ENCODE measurements at places on chromosomes 6 and 20.

GRCh38 chr6:154123155-154123956 is 84.3 kb downstream of the OPRM1 start:
- DNase-seq: peak; percentile 89

DNA sequence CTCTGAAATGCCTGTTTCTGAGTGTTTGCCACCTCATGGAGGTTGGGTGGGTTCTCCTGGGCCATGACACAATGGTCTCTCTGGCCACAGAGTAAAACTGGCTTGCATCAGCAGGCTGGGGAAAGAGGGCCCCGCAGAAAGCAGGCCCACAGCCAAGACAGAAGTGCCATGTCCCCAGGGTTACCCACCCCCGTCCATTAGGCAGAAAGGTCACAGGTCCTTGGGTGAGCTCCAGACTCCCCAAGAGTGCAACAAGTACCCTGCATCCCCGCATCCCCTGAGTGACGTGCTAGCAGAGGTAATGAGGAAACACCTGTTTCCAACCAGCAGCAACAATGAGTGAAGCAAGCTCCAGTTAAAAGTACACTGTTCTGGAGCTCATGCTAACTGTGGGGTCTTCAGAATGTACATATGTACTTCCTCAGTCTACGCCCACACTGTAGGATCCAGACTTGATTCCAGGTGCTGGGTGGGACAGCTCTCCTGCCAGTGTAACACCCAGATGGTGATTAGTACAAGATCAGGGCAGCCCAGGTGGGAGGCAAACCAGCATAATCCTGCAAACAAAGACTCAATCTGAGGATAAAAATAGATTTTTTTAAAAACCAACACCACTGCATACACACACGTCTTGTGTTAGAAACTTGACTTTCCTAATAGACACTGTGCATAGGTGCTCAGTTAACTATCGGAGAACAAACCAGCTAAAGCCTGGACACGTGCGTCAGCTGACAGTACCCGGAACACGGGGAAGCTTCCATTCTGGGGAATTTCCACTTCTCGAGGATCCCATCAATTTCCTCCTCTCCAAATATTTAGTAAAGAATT is 31.5 kb downstream of the RRBP1 start:
- DNase-seq: peak; percentile 10

DNA sequence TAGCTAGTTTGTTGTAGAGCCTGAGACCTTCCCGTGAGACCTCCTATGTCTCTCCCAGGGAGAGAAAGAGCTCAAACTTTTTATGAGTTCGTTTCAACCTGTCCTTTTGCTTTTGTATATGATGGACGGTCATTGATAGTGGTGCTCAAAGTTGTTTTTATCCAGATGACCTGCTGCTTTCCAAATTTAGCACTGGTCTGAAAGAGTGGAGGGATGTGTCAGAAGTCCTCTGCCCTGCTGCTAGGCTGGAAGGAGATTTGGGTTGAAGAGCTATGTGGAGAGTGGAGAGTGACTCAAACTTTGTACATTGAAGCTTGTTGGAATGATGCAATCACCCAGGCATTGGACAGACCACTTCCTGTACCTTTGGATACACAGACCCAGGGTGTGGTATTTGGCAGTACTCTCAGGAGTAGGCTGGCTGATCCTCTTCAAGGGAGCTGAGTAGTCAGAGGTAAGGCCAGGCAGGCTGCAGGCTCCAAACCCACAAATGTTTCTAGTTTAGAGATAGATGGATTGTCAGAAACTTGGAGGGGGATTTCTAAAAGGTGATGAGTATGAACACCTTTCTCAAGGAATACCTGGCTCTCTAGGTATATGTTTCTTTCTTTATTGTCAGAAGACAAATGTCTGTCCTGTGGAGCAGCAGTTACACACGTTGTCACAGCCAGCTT is 49.4 kb upstream of the RREB1 start:
- peak; percentile 58 for DNase-seq

- no peak for DNase-seq
Observed at GRCh38 chr6:8993111-8993510, 557.8 kb upstream of the SLC35B3 start.

GRCh38 chr20:18360635-18361034 is 72.3 kb downstream of the ZNF133 start:
- DNase-seq: no peak

GRCh38 chr6:153131037-153131981 is at the start of gene RGS17:
Gene RGS17 (minus strand): TSS chr6:153131282. CDS start chr6:153044018, 87,264 bp downstream.
- peak; percentile 33 for DNase-seq

- no peak for DNase-seq
Observed at GRCh38 chr6:5634525-5634924, 372.2 kb downstream of the NRN1 start.

DNA sequence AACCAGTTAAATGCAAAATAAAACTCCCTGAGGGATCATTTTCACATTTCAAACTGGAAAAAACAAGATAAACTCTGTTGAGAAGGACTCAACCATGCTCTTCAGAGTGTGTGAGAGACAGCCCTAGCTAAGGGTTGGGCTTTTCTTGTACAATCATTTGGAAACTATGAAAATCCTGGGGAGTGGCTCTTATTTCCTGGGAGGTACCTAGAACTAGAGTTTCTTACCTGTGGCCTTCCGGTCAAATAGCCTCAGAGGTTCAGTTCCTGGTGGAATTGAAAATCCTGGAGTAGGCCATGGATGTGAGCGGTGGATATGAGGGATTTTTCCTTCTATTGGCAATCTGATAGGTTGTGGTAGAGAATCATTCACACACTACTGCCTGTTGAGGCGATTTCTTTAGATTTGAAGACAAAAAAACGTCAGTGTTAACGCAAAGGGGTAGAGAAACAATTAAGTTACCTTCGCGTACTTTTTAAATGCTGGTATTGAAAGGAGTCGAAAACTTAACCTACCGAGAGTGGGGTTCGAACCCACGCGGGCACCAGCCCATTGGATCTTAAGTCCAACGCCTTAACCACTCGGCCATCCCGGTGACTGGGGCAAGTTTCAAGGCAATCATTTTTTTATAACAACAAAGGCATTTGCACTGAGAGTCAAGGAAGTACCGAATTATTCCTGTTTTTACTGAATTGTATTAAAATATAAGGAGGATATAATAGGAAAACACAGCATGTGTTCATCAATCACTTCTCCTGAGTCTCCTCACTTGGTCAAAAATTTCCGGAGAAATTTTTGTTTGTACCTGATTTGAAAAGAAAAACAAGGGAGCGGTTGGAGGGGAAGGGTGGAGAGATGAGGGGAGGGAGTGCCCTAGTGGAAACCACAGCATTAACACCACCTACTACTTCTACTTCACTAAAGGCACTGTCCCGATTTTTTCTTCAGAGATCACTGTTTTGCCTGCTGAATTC is 191.3 kb downstream of the OR2B2 start:
- DNase-seq: no peak

GRCh38 chr6:155372256-155372655 is 58.0 kb upstream of the TFB1M start:
- DNase-seq: no peak

DNA sequence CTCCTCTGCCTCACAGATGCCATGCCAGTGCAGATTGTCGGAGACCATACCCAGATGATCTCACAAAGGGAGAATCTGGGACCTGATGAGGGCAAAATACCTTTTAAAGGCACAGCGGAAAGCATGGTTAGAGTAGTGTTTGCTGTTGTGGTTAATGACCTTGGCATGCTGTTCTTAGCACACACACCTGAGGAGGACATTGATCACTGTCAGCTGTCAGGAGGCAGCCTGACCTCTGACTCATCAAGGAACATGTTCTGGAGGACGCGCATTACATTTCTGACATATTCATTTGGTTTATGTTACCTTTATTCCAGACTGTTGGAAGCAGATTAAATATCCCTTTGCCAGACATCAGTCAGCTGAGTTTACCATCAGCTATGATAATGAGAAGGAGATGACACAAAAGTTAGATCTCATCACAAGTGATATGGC is 57.1 kb downstream of the GOPC start:
- DNase-seq: no peak

GRCh38 chr6:101662111-101662897 is 268.8 kb downstream of the GRIK2 start:
- peak; percentile 12 for DNase-seq

- no peak for DNase-seq
Observed at GRCh38 chr20:12977328-12978125, 31.2 kb upstream of the SPTLC3 start.

DNA sequence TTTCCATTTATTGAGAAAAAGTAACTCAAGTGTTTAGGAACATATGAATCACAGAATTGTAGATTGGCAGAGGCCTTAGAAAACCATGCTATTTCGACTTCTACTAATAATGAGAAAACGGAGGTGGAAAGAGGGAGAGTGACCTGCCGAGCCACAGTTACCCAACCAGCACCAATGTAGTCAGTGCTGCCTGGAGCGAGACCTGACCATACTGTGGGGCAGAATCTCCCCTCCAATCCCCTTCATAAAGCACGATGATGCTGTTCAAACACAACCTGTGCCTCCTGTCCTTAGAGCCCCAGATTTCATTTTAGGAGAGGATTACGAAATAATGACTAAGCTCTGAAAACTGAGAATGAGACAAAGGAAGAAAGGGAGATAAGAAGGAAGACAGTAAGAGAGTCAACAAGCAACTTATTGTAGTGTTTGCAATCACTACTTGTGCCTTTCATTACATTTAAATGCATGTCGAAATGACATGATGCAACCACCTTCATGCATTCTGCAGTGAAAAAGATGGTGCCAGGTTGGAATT is 70.6 kb downstream of the ATXN1 start:
- peak; percentile 46 for DNase-seq

DNA sequence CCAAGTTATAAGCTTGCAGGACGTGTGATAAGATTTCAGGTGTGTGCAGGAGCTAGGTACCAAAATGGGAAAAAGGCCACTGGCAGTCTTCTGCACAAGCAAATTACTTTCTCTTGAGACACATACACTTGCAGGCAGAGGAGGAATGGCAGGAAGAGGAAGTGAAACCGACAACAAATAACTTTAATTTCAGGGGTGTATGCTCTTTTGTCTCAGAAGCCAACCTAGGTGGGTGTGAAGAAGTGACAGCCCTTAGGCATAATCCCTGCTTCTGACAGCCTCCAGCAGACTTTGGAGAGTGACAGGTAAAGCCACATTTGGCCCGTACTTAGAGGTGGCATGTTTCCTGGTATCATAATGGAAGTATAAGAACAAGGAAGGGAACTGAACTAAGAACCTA is 118.8 kb upstream of the TRAF3IP2 start:
- peak; percentile 58 for DNase-seq

DNA sequence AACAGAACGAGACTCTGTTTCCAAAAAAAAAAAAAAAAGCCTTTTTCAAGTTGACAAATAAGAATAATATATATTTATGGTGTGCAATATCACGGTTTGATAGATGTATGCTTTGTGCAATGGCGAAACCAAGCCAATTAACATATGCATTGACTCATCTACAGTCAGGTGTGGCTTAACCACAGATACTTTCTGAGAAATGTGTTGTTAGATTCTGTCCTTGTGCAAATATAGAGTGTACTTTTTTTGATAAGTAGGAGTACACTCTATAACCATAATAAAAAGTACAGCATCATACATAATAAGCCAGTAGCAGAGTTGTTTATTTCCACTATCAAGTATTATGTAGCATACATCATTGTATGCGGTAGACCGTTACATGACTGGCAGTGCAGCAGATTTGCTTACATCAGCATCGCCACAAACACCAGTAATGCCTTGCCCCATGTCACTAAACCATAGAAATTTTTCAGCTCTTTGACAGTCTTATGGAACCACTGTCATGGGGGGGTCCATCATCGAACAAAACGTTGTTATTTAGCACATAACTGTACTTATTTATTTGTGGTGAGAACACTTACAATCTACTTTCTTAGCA is 59.2 kb downstream of the TMEM170B start:
- DNase-seq: no peak

DNA sequence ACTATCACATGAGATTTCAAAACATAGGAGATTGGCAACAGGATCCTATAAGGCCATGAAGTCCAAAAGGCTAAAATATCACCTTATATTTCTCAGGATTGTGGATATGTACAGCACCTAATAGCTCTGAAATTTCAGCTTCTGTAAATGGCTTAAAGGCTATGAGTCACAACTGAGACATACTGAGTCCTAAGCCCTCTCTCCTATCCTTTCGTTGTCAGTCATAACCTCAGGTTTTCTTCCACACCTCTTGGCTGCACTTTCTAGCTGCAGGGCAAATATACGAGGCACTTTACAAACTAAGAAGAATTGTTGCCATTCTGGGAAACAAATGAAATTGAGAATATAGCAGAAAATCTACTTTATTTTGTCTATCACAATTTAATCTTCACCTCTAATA is 969.9 kb upstream of the EPHA7 start:
- DNase-seq: no peak

DNA sequence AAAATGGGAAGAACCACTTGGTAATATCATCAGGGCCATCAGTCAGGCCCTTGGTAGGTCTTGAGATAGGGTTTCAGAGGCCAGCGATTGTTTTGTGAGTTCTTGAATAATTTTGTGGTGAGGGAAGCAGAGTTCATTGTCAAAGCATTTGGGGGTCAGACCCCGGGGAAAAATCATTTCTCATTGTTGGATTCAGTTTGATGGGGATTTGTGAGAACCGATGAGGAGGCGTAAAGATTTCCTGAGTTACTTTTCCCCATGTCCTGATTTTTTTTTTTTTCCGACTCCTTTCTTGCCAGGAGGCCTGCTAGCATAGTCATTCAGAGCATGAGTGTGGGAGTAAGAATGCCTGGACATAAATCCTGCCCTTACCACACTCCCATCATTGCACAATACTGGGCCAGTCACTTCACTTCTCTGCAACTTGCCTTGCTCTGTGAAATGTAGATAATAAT is 60.3 kb downstream of the TSHZ2 start:
- DNase-seq: no peak

DNA sequence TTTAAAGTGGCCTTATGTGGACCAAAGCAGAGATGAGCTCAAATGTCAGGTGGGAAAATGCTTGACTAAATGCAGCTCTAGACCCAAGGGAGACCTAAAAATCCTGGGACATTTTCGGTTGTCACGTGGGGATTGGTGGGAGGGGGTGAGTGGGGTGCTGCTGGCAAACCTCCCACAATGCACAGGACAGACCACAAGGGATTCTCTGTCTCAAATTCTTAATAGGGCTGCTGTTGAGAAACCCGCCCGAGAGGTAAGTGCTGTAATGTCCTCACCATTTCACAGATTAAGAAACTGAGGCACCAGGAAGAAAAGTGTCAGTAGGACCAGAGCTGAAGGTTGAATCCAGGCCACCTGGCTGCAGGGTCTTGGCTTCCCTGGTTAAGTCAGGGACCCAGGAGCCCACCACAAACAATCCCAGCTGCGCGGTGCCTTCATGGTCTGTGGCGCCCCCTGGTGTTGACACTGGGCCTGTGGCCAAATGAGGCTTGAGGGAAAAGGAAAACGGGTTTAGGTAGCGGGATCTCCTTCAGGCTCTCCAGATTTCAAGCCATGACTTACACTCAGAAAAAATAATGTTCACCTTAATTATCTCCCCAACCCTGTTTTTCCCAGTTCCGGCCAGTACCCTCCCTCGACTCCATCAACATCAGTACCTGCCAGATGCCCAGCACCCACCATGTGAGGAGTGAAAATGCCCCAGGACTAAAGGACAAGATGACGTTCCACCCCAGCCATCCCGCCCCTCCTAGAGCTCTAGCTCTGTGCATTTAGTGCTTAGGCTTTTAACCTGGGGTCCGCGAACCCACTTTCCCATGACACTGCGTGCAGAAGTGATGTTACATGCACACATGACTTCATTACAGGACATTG is 7.2 kb downstream of the HLA-G start:
- peak; percentile 32 for DNase-seq

GRCh38 chr20:50689864-50690649 is 1.3 kb downstream of the RIPOR3 start:
- DNase-seq: no peak

GRCh38 chr6:152976749-152977148 is 6.1 kb downstream of the FBXO5 start:
- no peak for DNase-seq

GRCh38 chr20:39822667-39823066 is 860.5 kb downstream of the DHX35 start:
- peak; percentile 8 for DNase-seq

All from suppressor macrophage treated with lipopolysaccharide for 4 hours (primary cell).